ENCODE measurements at places on chromosomes 6 and 20.

DNA sequence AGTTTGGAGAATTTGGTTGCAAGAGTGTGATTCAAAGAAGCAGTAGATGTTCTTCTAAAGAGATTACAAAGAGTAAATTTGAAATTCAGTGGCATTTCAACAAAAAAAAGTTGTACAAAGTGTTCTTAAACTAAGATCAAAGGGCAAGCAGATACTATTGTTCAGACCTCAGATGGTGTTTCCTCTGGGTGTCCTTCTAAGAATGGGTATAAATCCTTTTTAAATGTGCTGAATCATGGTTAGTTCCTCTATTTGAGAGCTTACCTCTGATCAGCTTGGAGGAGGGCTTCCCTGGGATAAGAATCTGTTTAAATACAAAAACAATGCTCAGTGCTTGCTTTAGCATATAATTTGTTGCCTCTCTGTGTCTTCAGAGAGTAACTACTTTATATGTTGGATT, 6.3 kb downstream of the BMP6 start:
- no peak for DNase-seq

- peak; percentile 76 for DNase-seq
Measured at GRCh38 chr6:16729183-16729691, 32.0 kb downstream of the ATXN1 start.

- no peak for DNase-seq
Measured at GRCh38 chr6:169529931-169530751, 171.7 kb downstream of the WDR27 start.

- no peak for DNase-seq
Measured at GRCh38 chr6:37565267-37566110, 65.8 kb upstream of the CCDC167 start.

DNA sequence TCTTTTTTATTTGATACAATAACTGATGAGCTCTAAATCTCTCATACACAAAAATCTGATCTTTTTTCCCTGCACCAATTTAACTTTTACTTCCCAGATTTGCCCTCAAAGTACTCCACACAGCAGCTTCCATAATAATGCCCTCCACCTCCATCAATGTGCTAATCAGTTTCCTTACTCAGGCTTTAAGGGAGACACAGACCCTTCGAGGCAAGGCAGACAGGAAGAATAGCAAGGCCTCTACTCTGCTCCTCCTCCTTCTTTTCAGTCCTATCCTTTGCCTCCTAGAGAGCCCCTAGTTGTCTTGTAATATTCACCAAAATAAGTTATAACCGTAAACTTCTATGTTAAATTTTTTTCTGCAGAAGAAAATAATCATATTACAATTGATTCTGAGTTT, 444.9 kb upstream of the RNF217 start:
- no peak for DNase-seq

GRCh38 chr6:139124887-139125672, 9.8 kb upstream of the HECA start:
- peak; percentile 71 for DNase-seq

- no peak for DNase-seq
Measured at GRCh38 chr6:148780918-148781436, 34.1 kb downstream of the UST start.

GRCh38 chr20:57625181-57625958, 5.1 kb upstream of the ZBP1 start:
- DNase-seq, result no peak

DNA sequence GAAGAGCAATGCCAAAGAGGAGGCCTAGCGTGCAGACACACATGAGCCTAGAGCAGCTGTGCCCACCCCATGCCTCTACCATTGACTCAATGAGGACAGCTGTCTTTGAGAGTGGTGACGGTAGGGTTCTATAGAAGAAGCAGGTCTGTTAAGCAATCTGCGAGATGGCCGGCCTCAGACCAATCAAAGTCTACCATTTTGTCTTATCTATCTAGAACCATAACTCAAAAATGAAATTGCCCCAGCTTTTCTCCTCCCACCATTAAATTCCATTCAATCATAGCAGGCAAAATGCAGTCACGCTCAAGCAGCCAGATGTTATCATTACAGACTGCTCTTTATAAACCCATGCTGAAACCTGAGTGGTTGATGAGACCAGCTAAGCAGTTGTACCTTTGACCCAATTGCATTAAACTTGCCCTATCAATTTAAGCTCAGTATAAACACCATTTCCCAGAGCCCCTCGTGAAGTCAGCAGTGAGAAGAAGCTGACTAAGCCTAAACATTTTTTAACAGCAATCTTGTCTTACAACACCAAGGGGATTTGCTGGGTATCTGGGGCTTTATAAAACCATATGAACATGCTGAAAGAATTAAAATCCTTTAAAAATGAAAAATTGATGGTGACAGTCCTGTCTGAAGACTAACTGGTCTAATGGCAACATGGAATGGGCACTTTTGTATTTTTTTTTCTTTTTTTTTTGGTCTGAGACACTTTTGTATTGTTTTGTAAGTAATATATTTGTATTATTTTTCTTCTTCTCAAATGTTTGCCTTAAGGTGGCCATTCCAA, 57.5 kb downstream of the FOXC1 start:
- DNase-seq, result no peak

DNA sequence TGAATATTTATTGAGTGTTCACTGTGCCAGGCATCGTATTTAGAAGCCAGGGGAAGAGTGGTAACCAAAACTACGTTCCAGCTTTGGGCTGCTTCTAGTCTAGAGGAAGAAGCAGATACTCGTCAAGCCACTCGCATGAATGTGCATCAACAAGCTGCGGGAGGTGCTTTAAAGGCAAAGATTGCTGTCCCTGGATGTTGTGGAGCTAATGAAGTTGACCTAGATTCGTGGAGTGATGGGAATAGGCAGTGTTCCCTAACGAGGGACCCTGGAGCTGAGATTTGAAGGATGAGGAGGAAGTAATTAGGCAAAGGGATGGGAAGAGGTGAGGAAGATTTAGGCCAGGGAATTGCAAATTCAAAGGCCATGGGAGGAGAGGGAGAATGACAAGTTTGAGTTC, 118.9 kb downstream of the TMEM170B start:
- no peak for DNase-seq

- no peak for DNase-seq
Measured at GRCh38 chr20:58976061-58976730, 4.9 kb upstream of the NELFCD start.

DNA sequence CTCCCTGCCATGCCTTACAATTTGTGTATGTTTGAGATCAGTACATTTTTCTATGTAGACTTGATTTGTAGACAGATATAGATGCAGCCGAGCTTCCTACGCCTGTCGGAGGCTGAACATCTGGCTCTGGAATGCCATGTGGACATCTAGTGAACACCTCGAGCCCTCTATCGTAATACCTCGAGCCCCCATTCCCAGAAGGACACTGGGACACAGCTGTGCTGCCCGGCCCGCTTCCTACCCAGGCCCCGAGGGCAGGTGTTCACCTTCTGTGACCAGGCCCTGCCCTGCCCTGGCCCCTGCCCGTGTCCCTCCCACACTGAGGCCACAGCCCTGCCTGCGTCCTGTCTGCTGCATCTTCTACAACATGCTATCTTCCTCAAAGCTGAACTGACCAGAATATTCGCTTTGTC, 12.9 kb downstream of the RPS6KA2 start:
- DNase-seq, result no peak

DNA sequence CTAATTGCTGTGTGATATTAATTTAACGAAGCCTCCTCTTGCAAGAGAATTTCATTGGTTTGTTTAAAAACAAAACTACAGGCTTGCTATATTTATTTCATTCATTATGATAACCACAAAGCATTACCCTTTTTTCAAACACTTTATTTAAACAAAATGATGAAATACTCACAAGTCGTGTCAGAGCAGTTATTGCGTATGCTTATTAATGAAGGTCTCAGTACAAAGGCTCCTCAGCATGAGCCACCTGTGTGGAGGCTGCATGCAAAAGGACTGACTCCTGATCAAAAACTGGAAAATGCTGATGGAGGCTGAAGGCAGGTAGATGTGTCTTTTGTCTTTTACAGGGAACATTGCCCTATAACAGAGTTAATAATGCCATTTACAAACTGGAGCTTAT, 130.5 kb downstream of the CRYBG1 start:
- no peak for DNase-seq

- peak; percentile 85 for DNase-seq
Measured at GRCh38 chr20:38167851-38168760, 3.0 kb upstream of the TGM2 start.

DNA sequence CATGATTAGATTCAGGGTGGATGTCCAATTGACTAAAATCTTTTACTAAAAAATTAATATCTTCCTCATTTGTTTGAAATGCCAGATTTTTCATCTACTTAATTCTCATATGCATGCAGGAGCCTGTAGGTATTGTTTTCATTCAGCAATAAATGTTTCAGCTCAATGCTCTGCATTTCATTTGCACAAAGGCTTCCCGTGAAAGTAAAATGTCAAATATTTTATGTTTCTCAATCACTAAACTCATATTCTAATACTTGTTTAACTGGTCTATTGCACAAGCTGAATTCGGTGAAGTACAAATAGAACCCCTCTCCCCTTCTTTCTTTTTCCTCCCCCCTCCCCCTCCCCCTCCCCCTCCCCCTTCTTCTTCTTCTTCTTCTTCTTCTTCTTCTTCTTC, 175.9 kb downstream of the MCHR2 start:
- DNase-seq, result no peak

DNA sequence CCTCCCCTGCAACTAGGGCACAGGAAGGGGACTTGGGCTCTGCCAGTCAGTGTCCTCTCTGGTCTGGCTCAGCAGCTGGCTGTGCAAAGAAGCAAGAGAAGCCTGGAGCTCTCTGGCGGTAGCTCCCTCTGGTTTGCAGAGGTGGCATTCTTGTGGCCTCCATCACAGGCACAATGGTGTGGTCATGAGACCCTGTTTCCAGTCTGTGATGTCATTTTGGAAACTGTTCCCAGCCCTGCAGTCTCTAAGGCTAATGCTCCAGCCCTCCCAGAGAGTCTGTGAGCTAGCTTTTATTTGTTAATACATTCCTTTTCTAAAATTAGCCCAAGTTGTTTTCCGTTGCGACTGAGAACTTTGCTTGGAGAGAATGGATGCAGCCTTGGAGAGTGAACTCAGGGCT, 69.5 kb upstream of the FOXQ1 start:
- no peak for DNase-seq

GRCh38 chr20:30816182-30816645, 441.2 kb upstream of the DEFB115 start:
- no peak for DNase-seq

DNA sequence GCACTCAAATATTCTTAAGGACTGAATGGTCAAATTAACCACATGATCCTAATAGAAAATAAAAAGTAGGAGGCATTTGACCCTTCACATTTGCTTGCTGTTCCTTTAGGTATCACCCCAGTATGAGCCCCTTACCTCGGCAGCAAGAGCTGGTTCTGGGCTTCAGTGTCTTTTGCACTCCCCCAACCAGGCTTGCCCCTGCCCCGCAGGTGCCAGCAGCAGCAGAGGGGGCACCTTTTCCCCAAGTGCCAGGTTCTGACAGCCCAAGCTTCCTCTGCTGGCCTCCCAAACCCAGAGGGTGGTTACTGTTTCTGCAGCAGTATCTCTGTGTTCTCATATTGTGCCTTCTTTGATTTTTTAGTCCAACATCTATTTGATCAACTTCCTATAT, 23.2 kb downstream of the UBE2V1 start:
- no peak for DNase-seq

DNA sequence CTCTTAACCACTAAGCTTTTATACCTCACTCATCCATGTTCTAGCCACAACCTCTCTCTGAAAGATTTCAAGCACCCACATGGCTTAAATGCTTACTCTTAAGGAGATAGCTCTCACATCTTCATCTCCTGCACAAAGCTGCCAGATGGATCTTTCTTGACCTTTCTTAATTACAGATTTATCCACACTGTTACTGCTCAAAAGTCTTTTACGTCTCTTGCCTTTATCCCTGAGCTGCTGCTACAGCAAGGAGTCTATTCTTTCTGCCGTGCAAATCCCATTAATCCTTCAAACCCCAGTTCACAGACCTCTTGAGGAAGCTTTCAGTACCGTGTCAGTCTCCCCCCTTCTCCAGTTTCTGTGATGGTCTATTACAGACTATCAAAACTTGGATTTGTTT, 54.6 kb downstream of the B4GALT5 start:
- DNase-seq, result no peak

- DNase-seq, result no peak
Measured at GRCh38 chr6:138914701-138915100, 73.4 kb downstream of the REPS1 start.

DNA sequence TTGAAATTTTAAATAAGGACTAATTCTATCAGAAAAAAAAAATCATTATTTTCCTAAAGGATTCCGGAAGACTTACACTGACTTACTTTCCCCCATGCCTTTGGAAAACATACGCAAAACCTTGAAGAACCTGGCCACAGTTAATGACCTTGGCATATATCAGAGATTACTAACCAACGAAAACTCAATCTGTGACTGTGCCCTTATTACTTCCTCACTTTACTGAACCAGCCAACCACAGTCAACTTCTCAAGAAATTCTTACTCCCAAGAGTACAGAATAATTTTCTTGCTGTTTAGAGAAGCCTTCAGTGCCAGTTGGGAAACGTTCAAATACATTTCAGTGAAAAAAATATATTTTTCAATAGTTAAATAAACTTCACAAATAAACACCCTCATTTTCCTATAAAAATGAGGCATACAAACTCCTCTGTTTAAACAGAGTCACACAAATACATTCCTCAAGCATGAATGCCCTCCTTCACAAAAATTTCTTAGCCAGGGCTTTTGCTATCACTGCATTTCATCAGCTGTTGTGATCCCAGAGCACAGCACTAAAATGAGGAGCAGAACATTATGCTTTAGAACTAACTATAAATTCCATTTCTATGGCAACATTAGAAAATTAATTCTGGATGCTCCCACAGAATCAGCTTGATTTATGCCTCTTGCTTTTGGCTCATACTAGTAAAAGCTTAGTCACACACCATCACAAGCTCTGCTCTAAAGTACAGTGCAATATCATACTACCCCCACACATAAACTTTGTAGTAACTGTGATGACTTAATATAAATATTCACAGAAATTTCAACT, 117.6 kb downstream of the DST start:
- DNase-seq, result no peak

GRCh38 chr20:24617757-24618450, 148.5 kb downstream of the SYNDIG1 start:
- no peak for DNase-seq

DNA sequence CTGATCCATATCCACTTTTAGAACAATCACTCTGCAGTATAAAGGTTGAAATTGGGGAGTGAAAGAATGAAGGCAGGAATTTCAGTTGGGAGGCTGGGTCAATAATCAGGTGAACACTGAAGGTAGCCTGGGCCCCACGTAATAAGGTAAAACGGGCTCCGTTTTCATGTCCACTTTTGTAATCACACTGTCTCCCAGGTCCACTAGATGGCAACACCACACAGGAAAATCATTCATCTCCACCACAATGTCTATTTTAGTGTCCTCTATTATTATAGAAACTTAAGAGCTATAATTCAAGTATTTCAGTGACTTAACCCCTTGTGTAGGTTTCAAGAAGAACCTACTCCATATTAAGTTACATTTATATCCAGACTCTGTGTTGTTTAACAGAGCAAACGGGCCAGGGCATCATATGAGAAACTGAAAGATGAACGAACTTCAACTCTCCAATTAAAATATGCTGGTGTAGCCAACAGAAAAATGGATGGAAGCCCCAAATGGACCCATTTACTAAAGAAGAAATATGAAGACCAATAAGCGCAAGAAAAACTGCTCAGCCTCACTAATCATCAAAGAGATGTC, 45.9 kb upstream of the MC3R start:
- no peak for DNase-seq

- no peak for DNase-seq
Measured at GRCh38 chr6:15839969-15840541, 177.2 kb upstream of the DTNBP1 start.

Measured in suppressor macrophage (primary cell).